ENCODE measurements at places on chromosomes 11 and 22.

DNA sequence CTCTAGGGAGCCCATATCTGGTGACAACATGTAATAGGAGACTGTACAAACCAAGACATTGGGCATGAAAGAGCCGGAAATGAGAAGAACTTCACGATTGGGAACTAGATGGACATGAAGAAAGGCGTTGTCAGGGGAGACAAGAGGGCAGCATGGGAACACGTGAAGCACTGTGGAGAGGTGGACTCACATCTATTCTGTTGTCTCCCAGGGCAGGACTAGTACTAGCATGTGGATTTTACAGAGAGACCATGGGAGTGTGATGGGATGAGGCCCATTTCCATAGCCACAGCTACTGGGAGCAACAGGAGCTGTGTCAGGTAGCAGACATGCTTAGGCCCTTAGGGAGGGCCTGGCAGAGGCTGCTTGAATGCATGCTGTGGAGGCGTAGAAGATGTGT is 333.9 kb downstream of the OPCML start:
- DNase-seq, result no peak

- no peak for DNase-seq
Observed at GRCh38 chr11:66686801-66687750, 9.4 kb upstream of the RBM4B start.

- no peak for DNase-seq
Observed at GRCh38 chr11:78350646-78351165, 66.9 kb downstream of the GAB2 start.

DNA sequence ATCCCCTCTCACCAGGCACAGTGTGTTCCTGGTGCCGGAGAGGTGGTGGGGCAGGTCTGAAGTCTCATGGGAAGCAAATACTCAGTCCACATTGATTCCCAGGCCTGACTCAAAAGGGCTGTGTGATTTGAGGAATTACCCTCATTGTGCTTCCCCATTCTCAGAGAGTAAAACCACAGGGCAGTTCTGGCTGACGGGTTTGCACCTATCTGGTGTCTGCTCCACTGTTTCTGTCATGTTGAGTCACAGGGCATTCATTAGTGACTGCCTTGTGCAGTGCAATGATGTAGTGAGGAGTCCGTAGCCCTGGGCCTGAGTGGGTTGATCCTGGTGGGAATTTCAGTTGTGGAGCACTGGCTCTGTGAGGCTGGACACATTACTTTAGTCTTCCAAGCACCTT is 85.2 kb upstream of the ARHGAP20 start:
- no peak for DNase-seq

- DNase-seq, result no peak
Observed at GRCh38 chr22:47788461-47788860, 1026.0 kb downstream of the TBC1D22A start.

DNA sequence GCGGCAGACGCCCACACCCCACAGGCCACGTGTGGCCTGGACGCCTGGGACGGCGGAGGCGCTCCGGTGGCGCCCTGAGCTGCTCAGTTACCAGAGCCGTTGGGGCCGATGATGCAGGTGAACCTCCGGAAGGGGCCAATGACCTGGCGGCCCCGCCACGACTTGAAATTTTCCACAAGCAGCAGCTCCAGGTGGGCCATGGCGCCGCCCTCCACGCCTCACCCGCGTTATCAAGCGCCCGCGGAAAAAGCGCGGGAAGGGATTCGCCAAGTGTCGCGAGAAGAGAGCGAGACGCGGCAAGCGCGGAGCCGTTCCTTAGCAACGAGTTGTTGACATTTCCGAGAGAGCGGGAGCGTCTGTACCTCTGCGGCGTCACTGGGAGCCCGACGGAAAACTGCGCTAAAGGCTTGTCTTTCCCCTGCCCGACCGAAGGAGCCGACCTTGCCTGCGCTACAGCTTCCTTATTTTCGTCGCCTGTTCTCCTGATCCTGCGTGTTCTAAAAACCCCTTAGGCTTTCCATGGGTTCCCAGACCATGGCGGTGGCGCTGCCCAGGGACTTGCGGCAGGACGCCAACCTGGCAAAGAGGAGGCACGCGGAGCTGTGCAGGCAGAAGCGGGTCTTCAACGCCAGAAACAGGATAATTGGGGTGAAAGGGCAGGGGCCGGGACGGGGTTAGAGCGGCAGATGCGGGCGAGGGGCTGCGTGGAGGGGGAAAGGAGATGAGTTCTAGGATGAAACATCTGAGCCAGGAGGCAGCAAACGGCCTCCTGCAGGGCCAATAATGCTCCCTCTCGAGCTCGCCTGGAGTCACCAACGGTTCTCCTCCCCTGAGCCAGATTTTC is at the start of the genes RIBC2 and SMC1B:
TSS of gene RIBC2 (plus strand) at position 326 of the 844 bp plus-strand sequence. CDS start at position 520, 194 bp downstream.
TSS of gene SMC1B (minus strand) at position 232 of the 844 bp plus-strand sequence. CDS start at position 200, 32 bp downstream.
- DNase-seq, result peak; percentile 89

DNA sequence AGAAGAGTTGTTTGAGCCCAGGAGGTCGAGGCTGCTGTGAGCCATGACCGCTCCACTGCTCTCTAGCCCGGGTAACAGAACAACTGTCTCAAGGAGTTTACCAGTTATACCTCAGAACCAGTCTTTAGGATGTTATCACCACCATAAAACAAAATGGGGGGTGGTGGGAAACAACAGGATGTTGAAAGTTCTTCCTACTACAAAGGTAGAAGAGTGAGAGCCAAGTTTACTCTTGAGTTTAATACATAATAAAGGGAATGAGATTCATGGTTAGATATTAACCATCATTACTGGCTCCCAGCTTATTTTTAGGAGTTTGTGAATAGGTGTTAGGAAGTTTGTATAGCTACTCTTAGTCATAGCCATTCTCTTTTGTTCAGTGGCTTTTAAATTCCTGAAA is 78.8 kb upstream of the HORMAD2 start:
- no peak for DNase-seq

DNA sequence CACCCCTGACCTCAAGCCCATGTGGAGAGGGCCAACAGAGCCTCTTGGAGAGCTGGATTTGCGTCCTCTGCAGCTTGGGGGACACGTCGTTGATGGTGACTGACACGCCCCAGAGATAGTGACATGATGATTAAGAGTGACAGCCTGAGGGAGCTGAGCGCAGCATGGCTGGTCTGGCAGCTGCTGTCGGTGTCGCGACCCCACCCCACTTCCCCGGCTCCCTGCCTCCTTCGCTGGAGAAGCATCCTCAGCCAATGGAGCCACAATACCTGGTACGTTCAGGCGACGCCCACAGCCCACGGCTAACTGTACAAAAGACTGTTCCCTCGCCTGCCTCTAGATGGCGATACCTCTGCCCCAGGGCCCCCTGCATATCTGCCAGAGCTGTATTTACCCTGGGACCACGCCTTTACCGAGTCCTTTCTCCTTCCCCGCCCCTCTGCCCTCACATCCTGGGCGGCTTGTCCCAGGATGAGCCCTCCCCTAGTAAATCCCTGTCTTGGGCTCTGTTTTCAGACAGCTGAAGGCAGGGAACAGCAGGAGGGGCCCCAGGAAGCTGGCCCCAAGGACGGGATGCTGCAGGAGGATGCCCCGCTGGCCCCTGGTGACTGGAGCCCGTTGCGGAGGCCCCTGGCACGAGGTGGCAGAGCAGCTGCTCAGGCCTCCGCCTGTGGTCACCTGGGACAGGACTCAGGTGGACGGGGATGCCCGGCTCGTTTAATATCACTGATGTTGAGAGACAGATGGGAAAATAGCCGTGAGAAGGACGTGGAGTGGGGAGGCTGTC is 90.6 kb downstream of the RPS6KA4 start:
- peak; percentile 69 for DNase-seq

DNA sequence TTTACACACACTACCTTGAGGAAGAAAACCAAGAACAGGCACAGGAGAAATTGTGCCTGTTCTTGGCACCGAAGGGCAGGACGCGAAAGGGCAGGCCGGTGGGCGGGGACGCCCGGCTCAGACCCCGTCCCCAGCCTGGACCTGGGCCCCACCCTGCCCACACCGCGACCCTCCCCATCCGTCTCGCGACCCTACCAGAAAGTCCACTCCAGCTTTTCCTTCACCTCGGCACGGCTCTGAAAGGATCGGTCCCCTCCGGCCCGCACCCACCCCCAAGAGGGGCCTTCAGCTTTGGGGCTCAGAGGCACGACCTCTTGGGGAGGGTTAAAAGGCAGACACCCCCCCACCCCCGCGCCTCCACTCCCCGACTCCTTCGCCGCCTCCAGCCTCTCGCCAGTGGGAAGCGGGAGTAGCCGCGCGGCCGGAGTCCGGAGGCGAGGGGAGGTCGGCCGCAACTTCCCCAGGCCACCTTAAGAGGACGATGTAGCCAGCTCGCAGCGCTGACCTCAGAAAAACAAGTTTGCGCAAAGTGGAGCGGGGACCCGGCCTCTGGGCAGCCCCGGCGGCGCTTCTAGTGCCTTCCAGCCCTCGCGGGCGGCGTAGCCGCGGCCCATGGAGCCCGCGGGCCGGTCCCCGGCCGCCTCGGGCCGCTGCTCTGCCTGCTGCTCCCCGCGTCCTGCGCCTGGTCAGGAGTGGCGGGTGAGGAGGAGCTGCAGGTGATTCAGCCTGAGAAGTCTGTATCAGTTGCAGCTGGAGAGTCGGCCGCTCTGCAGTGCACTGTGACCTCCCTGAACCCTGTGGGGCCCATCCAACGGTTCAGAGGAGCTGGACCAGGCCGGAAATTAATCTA is 4.4 kb downstream of the SEC14L6 start:
- DNase-seq, result no peak

GRCh38 chr11:11841723-11842420 is at the start of gene USP47:
Gene USP47, plus strand, starts transcription at chr11:11841972. Its CDS starts 214 bp downstream, at chr11:11842186.
- DNase-seq, result peak; percentile 66

DNA sequence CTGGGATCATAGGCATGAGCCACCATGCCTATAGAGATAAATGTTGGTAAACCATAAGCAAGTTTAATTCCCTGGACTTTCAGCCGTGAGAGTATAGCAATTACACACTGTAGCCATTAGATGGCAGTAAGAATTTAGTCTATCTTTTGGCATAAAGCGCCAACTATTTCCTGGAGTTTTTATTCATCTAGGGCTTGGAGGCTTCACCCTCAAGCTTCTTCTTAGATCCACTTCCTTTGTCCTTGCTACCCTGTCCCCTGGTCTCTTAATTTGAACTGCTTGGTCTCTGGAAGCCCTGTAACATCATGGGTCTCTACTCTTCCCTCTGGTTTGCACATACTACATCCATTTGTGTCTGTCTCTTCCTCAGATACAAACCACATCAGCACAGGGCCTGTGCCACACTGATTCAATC is 38.2 kb downstream of the OR10A6 start:
- DNase-seq, result peak; percentile 53

GRCh38 chr11:3865388-3866193 is 10.1 kb downstream of the STIM1 start:
- DNase-seq, result peak; percentile 76

DNA sequence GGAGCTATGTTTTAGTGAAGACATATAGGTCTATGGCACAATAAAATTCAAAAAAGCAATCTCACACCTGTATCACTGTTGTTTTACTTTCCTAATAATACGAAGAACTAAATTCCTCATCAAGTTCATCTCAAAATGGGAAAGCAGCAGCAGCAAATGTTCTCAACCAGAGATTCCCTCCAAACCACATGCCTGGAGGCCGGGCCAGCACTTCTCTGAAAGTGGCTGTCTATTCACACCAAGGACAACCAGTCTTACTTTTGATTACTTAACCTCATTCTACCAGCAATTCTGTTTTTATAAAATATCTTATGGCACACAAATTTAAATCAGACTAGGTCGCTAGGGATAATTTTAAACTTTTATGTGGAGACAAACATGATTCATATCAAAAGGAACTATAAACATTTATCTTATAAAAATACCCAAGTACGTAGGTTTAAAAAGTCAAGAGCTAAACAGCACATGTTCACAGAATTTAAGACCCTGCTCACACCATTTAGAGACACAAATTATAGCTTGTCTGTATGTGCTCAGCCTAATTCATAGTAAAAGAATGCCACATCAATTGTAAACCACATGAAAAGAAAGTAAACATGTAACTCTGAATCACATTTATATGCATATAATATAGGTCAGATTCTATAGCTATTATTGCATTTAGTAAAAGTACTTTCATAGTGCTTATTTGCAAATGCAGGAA is 46.1 kb downstream of the RRAS2 start:
- DNase-seq, result peak; percentile 33

- DNase-seq, result no peak
Observed at GRCh38 chr22:38949889-38950405, 7.5 kb upstream of the APOBEC3A start.

- no peak for DNase-seq
Observed at GRCh38 chr11:125071846-125072217, 8.7 kb downstream of the SLC37A2 start.

DNA sequence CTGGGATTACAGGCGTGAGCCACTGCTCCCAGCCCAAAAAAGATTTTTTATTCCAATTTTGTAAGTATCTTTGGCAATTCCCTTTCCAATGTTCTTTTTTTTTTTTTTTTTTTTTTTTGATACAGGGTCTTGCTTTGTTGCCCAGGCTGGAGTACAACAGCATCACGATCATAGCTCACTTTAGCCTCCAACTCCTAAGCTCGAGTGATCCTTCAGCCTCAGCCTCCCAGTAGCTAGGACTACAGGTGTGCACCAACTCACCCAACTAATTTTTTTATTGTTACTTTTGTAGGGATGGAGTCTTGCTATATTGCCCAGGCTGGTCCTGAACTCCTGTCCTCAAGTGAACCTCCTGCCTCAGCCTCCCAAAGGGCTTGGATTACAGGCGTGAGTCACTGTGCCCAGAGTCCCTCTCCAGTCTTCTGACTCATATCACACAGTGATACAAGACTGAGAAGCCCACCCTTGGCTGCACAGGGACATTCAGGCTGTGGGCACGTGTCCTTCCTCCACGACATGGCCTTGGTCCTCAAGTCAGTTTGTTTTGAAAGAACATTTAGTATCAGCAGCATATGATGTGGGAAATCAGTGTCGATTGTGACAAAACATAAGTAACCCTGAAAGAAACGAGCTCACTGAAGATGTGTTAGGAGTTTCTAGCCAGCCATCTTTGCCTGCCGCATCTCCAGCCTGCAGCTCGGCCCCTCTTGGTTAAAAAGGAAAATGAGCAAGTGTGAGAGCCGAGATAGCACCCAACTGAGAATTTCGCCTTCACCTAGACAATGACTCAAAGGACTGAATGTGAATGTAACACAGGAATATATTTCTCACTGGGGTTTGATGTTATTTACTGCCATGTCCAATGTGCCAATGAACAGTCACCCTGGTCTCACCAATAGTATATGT is 175.5 kb downstream of the MN1 start:
- DNase-seq, result no peak

GRCh38 chr11:11289669-11290068 is 63.4 kb downstream of the CSNK2A3 start:
- no peak for DNase-seq

Measured in Jurkat, Clone E6-1 (cell line).